Activated CD4-positive, alpha-beta T cell treated with anti-CD3 and anti-CD28 coated beads, Interleukin-2, amount 50 U/mL, for 4 hours (primary cell): ENCODE measurements at places on chromosomes 2 and 18.

GRCh38 chr2:80706541-80706940 lies 402.0 kb upstream of the LRRTM1 start:
- no peak for DNase-seq

GRCh38 chr2:37698931-37699481 lies 27.6 kb upstream of the CDC42EP3 start:
- no peak for DNase-seq

- no peak for DNase-seq
These were observed 104.0 kb downstream of the DYSF start for GRCh38 chr2:71557321-71557720.

- DNase-seq = no peak
These were observed 120.3 kb upstream of the NFATC1 start for GRCh38 chr18:79275461-79275860.

- DNase-seq = no peak
These were observed 149.4 kb upstream of the DCC start for GRCh38 chr18:52190631-52191030.

GRCh38 chr2:107588181-107588580 lies 238.5 kb upstream of the RGPD4 start:
- DNase-seq = no peak

- peak; percentile 17 for DNase-seq
These were observed 82.8 kb upstream of the SEC11C start for GRCh38 chr18:59056706-59057492.

GRCh38 chr2:64887565-64887964 lies 101.6 kb upstream of the SLC1A4 start:
- DNase-seq = no peak

- DNase-seq = no peak
These were observed 26.4 kb upstream of the TFPI start for GRCh38 chr2:187580462-187581124.

GRCh38 chr2:30733876-30734520 lies 73.2 kb downstream of the CAPN13 start:
- DNase-seq = no peak

DNA sequence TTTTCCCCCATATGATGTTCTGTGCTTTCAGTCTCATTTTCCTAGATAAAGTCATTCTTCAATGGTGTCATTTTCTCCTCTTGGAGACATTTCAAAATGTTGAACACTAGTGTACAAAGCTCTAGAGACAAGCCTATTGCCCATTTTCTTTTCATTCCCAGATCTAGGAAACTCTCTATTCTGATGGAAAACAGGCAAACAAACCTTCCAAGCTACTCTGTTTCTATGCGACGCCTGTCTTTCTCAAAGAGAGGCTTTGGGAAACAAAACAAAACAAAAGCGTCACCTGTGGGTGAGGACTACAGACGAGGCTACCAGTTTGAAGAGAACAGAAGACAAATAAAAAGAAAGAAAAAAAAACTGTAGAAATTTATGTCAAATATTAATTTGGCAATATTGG lies 311.0 kb downstream of the CBLN2 start:
- DNase-seq = no peak

DNA sequence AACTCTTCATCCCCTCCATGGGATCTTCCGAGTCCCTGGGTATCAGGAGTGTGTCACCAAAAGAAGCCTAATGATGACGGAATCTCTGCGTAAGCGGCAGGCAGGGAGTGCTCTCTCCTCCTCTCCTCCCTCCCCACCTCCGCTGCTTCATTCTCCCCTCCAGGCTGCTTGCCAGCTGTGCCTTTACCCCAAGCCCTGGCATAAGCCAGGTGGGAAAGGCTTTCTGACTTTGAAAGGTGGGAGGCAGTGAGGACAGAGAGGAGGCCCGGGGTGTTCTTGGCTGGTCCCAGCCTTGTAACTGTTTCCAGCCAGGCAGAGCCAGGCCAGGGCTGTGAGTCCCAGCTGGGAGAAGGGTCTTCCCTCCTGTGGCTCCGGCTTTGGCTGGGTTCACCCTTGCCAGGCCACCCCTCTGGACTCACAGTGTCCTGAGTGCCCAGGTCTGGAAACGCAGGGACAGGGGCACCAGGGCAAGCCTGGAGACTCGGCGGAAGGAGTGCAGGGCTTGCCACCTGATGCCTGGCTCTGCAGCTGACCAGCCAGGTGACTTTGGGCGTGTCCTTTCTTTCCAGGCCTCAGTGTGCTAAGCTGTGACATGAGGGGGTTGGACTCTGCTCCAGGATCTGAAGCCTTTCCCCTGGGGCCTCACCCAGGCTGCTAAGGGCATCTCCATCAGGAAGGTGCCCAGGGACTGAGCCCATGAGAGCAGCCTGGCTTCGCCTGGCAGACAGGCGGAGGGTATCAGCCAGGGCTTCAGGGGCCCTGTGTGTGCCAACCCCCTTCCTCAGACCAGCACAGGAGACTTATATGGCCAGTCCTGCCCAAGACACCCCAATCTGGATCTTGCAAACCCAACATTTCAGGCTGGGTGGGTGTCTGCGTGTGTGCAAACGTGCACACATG lies 32.7 kb upstream of the HPCAL1 start:
- DNase-seq = no peak

DNA sequence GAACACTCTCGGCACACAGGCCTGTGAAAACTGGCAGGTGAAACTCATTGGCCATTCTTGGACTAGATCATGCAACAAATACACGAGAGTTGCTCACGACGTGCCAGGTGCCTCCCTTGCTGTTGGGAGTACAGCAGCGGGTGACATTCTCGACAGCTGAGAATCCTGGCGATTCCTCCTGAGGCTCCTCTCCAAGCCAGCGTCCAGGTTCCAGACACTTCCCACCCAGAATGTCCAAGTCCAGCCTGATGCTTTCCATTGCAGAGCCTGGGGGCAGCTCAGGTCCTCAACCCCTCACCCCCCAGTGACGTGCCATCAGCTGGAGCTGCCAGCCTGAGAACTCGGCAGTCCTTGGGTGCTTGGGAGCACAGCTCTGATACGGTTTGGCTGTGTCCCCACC lies 124.2 kb downstream of the PXDN start:
- no peak for DNase-seq

GRCh38 chr2:214232271-214232670 lies 178.6 kb upstream of the VWC2L start:
- no peak for DNase-seq

- no peak for DNase-seq
These were observed 398.3 kb downstream of the TGIF1 start for GRCh38 chr18:3848316-3848715.

DNA sequence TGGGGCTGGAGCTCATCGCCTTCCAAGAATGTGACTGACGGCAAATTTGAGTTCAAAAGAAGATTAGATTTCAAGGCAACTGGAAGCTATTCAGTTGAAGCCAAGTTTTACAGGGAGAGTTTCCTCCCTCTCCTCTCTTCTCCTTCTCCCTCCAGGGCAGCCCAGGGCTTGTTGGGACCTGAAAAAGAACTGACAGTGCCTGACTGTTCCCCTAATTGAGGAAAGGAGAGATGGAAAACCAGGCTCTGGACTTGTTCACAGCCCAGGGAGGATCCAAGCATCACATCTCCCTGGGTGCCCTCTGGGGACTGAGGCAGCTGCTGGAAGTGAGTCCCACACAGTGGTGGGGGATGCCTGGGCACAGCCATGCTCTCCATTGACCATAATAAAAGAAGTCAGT lies 88.1 kb downstream of the THNSL2 start:
- DNase-seq = no peak

DNA sequence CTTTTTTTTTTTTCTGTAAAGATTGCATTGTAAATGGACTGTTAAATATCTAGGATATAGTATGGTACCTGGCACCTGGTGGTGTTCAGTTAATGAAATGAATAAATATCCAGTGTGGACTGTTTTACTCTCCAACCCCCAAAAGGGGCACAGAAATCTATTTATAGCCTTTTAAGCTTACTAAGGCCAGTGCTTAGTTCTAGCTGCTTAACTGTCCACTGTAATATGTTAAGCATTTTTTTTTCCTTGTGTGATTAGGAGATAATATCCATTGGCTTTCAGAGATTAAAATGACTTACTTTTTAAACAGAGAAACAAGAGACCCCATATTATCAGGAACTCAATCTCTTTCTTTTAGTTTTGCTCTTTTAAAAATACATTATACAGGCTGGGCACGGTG lies 84.4 kb downstream of the ZNF532 start:
- no peak for DNase-seq

- no peak for DNase-seq
These were observed 3.7 kb downstream of the SMC6 start for GRCh38 chr2:17749753-17750438.

- DNase-seq = no peak
These were observed 132.4 kb downstream of the COPS8 start for GRCh38 chr2:237217995-237218616.

- no peak for DNase-seq
These were observed 241.2 kb downstream of the CYP26B1 start for GRCh38 chr2:71906357-71906973.

GRCh38 chr2:2563309-2563860 lies 232.3 kb upstream of the MYT1L start:
- DNase-seq = no peak

- no peak for DNase-seq
These were observed 328.0 kb upstream of the HS6ST1 start for GRCh38 chr2:128646691-128647090.

GRCh38 chr2:240306185-240306584 lies 129.3 kb upstream of the GPC1 start:
- DNase-seq = no peak

DNA sequence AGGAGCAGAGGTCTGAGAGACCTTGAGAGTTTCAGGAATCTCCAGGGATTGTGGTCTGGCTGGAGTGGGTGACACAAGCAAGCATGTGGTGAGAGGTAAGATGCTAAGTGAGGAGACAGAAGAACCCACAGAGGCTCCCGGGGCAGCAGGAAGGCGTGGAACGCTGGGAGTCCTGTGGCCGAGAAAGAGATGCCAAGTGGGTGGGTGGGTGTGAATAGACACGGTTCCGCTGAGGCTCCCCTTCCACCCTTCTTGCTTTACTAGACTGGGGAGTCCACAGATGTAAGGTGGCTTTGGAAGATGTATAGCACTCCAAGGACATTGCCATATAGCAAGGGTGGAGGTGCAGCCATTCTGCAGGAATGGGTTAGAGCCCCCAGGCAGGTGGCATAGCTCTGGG lies 4.2 kb downstream of the TEX51 start:
- DNase-seq = no peak

DNA sequence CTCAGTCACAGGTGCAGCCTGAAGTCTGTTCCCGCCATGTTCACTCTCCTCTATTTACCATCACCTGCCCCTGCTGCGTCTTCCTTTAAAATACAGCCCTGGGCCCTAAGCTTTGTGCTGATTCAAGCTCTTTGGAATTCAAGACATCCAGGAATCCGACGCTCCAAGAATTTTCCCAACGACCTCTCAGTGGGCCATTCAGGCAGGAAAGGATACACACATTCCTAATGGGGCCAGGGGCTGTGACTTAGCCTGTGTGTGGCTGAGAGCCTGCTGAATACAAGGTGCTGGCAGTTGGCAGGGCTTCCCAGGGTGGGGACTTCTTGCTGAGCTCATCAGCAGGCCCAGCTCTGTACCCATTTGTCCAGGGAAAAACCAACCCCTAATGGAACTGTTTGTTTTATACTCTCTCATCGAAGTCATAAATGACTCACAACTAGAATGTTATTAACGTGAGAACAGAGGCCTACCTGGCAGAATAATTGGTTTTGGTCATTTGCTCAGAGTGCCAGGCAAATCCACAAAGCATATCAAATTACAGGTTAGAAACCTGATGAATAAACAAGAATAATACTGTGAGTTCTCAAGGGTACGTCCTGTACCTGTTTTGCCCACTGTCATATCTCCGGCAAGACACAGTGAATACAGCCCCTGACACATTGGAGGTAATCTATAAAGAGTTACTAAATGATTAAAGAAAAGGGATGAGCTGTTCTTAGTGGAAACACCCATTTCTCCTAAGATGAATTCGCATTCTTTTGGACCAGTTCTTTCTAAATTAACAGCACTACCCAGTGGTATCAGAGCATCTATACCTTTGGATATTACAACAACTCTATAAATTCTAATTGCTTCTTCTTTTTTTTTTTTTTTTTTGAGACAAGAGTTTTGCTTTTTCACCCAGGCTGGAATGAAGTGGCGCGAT lies 12.6 kb upstream of the KCMF1 start:
- DNase-seq = no peak

- DNase-seq = no peak
These were observed 263.2 kb downstream of the KCNJ3 start for GRCh38 chr2:154961676-154962075.

DNA sequence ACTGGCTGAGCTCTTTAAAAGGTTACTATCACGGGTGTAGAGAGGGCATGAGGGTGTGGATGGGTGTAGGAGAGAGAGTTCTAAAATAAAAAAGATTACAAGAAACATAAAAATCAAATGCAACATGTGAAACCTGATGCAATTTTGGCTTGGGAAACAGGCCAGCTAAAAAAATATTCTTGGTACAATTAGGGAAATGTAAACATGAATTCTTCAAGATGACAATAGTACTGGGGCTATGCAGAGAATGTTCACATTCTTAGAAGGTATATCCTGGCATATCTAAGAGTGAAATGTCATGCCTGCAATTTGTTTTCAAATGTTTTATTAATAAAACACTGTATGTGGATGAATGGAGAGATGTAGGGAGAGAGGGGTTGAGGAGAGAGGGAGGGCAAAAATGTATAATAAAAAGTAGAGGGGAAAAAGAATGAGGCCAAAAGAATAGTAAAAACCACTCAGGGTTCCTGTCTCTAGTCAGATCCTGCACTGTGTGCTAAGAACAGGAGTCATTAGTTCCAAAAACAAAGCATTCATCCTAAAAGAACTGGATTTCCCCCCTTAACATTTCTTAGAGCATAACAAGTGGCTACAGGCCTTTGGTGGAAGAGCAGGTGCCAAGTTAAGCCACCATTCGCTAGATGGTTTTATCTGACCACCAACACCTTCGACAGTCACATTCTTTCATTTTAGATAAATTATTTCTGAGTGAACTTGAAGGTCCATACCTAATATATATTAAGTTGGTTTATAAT lies 77.3 kb downstream of the LPIN2 start:
- DNase-seq = no peak

DNA sequence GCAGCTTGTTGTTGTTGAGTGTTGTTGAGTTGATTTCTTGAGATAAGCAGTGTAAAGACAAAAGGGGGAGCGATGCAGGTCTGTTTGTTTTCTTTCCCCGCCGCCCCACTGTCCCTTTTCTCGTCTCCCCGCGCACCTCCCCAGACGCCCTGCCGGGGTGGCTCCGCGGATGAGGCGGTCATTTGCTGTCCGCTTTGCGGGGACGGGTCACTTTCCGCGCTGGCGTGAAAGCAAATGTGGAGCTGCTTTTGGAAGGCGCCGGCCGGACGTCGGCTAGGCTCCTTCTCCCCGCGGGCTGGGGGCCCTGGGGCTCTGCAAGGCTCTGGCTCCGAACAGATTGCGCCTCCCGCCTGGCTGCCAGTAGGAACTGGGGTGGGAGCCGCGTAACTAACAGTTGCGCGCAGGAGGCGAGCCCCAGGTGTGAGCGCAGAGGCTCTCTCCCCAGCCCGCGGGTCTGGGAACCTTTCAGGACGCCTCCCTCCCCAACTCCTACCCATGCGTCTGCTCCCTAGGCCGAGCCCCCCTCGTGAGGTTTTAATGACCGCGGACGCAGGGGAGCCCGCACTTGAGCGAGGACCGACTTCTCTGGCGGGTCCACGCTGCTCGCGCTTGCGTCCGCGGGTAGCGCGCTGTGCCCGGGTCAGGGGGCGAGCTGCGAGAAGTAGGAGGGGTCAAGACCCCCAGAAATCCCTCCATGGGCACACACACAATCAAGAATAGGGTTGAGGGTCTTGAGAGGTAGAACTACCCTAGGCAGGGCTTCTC lies 146.6 kb downstream of the MEIS1 start:
- DNase-seq = no peak

- peak; percentile 11 for DNase-seq
These were observed 3.3 kb upstream of the SPRED2 start for GRCh38 chr2:65435625-65436168.

GRCh38 chr2:235001237-235002133 lies 49.7 kb downstream of the SH3BP4 start:
- DNase-seq = no peak

- no peak for DNase-seq
These were observed 100.4 kb upstream of the RND3 start for GRCh38 chr2:150587547-150588505.
